Stimulated activated CD8-positive, alpha-beta memory T cell treated with anti-CD3 and anti-CD28 coated beads, Interleukin-4, amount 100 ng/mL, for 4 hours (primary cell): ENCODE measurements at places on chromosomes 4 and X.

GRCh38 chr4:94913316-94913715, 155.6 kb downstream of the BMPR1B start:
- DNase-seq = no peak

GRCh38 chr4:25425361-25425760, 48.3 kb downstream of the ANAPC4 start:
- DNase-seq = no peak

DNA sequence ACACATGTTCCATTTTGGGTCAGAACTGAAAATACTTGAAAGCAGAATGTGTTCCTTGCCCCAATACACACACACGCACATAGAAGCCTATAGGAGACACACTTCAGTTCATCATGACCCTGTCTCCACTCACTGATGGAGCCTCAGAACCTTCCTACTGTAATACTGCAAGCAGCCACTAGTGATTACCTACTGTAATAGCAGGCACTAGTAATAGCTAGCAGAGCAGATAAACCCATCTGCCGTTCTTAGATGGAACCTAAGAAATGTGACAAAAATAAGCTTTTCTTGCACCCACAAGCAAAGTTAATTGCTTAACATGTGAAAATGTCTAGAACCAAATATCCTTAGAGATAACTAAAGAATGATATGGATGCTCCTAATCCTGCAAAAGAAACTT, 13.6 kb downstream of the AMTN start:
- no peak for DNase-seq

DNA sequence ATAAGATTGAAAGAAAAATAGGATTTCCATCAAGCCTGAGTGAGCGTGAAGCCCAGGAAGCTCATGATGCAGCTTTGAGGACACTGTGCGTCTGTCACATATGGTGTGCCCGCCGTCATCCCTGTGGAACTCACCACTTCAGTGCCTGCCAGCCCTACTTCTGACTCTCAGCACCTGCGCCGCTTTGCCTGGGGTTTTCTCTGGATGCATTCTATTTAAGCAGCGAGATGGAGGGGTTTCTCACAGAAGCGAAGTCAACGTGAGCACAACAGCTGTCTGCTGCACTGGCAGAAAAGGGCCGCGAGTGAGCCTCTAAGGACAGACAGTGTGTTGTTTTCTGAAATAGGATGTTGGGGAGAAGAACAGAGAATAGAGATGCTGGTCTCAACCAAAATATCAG, 6.2 kb upstream of the TMEM128 start:
- DNase-seq = no peak

GRCh38 chrX:31580227-31580626, 508.4 kb upstream of the FTHL17 start:
- no peak for DNase-seq

GRCh38 chrX:7055386-7056137, 92.0 kb upstream of the STS start:
- no peak for DNase-seq

DNA sequence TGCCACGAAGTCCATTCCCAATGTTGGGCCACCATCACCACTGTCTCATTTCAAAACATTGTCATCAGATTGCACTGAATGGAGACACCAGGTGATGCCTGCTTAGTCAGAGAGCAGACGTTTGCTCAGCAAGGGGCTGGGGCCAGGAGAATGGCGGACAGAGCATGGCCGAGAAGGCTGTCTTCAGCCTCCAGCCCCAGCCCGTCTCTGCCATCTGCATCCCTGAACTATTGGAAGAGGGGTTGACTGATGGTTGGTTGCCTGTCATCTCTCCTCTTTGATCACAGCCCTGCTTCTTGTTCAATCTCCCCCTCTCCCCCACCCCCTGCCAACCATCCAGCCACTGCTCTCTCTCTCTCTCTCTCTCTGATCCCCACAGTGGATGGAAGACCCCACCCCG, 140.9 kb downstream of the SHOX start:
- no peak for DNase-seq

GRCh38 chr4:137852326-137852725, 320.0 kb upstream of the PCDH18 start:
- no peak for DNase-seq

- no peak for DNase-seq
These were observed 268.1 kb upstream of the GRID2 start for GRCh38 chr4:92035666-92036065.

DNA sequence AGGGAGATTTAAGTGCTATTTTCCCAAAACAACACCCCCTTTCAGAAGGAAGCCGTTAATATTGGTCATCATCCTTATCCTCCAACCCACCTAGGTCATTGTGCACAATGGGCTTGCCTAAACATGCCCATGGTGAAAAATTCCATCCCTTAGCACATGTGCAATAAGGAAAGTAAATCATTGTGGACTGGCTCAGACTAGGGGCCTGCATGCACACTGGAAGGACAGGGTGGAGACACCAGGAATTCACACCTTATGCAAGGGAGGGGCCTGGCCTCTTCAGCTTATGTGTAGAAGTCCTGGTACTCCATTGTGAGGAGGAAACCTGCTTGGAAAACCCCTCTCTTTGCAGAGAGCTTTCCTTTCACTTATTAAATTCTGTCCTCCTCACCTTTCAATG, 311.4 kb upstream of the NDST4 start:
- no peak for DNase-seq

DNA sequence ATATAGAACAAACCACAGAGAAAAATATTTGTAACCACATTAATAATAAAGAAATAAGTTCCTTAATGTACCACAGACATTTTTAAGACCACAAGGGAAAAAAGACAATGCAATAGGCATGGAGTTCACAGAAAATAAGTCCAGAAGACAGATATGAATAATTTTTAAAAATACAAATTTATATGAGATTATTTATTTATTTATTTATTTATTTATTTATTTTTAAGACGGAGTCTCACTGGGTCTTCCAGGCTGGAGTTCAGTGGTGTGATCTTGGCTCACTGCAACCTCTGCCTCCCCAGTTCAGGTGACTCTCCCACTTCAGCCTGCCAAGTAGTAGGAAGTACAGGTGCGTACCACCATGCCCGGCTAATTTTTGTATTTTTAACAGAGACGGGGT, 53.7 kb downstream of the THAP9 start:
- DNase-seq = no peak

DNA sequence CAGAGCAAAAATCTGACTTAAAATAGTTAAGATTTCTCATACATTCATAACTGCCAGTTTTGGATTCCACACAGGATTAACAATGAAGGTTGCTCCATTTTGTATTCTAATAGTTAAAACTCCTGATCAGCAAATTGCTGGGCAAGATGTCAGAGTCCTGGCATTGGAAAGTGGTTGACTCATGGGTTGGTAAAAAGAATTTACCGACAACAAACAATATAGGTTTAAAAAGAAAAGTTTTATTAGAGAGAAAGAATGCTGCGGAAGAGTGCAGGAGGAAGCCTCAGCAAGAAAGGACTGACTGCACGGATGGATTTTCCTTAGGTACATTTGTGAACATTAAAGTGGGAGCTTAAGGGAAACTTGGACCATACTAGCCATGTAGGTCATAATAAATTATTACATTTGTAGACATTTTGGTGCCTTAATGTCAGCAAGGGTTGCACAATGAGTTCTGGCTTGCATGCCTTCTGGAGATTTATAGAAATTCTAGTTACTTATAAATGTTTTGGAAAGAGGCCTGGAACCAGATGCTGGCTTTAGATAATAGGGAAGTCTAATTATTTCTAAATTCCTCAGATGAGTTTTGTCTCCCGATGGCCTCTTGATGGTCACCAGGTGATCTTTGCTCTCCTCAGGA, 25.4 kb upstream of the IL2 start:
- DNase-seq = no peak

DNA sequence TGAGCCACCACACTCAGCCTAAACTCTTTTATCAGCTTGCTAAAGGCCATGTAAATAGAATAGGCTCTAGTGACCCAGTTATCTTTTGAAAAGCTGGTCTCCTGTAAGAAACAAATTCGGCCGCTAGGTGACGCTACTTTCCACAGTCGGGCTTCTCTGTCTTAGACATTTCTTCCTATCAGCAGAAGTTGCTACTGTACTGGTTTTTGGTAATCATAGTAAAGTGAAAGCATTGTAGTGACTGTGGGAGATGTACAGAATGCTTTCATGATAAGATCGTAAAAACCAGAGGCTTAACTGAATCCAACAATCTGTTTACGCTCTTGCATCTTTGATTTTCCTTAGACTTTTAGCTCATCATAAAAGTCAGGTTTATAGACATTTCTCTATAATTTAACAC, 82.6 kb downstream of the GK start:
- DNase-seq = no peak

DNA sequence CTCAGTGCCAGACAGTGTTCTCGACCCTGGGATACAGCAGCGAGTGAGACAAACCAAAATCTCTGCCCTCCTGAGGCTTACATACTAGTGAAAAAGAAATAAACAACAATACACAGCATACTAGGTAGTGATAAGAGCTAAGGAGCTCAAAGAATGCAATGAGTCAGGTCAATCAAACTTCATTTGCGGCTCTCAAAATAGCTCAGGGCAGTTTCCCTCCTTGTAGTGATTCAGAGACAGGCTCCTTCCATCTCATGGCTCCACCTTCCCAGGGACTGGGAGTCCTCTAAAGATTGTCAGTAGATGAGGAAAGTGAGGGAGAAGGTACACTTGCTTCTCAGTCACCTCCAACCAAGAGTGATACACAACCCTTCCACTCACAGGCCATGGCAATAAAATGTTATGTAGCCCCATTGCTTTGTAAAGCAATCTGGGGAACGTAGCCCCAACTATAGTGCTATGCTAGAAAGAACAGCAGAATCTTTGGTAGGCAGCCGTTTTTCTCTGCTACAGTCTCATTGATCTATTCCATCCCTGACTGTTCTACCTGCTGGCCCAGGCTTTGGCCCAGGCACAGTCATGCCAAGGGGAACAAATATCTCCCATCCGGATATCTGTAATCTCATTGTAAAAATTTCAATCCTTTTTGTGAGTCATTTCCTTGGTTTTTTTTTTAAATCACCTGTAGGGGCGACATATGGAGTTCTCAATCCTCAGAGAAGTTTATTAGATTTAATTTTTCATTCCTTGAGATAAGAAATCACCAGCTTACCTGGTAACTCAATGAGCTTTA, 183.1 kb upstream of the S100G start:
- DNase-seq = no peak
